A549 treated with GW870086 at 1 μM for 4 hours (cell line): ENCODE measurements at places on chromosomes 6 and 20. TPM values are rescaled to one million over a fixed set of nuclear protein-coding genes. Genes with fewer than 3 reads are reported as not detected.

The GLP1R gene
- total RNA-seq, result not detected in 5 replicates

The RSPO3 gene
- total RNA-seq, result 73.7 to 85.2 TPM (median 77.2 TPM) in 5 replicates

The NHLRC1 gene
- total RNA-seq, result 1.4 to 1.9 TPM (median 1.7 TPM) in 5 replicates

The FAM83C gene
- total RNA-seq, result 0.06 to 0.14 TPM (median 0.08 TPM) in 5 replicates

The FILIP1 gene
- 0.30 to 0.40 TPM (median 0.32 TPM) in 5 replicates for total RNA-seq

The RAMACL gene
- 0.09 to 0.43 TPM (median 0.13 TPM) in 4 of 5 replicates, not detected in the other for total RNA-seq

The FAXC gene
- 6.1 to 7.4 TPM (median 6.8 TPM) in 5 replicates for total RNA-seq

The SYTL3 gene
- total RNA-seq, result 1.1 to 1.5 TPM (median 1.3 TPM) in 5 replicates

The KCNK17 gene
- total RNA-seq, result not detected in 5 replicates

The GSTA1 gene
- not detected in 5 replicates for total RNA-seq

The PTCRA gene
- total RNA-seq, result not detected in 5 replicates

The GRM1 gene
- 0.02 to 0.03 TPM (median 0.03 TPM) in 3 of 5 replicates, not detected in the others for total RNA-seq

The TUBE1 gene
- 6.2 to 7.1 TPM (median 6.5 TPM) in 5 replicates for total RNA-seq

The PRDM13 gene
- total RNA-seq, result 0.81 to 1.2 TPM (median 0.87 TPM) in 5 replicates

The SAYSD1 gene
- 6.0 to 6.2 TPM (median 6.0 TPM) in 5 replicates for total RNA-seq

The TPX2 gene
- total RNA-seq, result 98.1 to 114 TPM (median 103 TPM) in 5 replicates
